Keratinocyte (primary cell): ENCODE measurements at places on chromosomes 6 and 20. TPM values are rescaled to one million over a fixed set of nuclear protein-coding genes. Genes with fewer than 3 reads are reported as not detected.

PCSK2 gene
- not detected in 3 replicates for polyA plus RNA-seq

GRCh38 chr6:155521719-155522118 is 66.1 kb upstream of the NOX3 start:
- no peaks in the 10 kb centered on the region for H3K36me3 ChIP-seq
- no peak overlapping the region for H3K4me3 ChIP-seq
- no peaks in the 10 kb centered on the region for H3K27me3 ChIP-seq
- no peak overlapping the region for H3K27ac ChIP-seq
- H3K4me1 ChIP-seq: peaks cover 8% of the 10 kb centered on the region
- DNase-seq: no peak

DNA sequence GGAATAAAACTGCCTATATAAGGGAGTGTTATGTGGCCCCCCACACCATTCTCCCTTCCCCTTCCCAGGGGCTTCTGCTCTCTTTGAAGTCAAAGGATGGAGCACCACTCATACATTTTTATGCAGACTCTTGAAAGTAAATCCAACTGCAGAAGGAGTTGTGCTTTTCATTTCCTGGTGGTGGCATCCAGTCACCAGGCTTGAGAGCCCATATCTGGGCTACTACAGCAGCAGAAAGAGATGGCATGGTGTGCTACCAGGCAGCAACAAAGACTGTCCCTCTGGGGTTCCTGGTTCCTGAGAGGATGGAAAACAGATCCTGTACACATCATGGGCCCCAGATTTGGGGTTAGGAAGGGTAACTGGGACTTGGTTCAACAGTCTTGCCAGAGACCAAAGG is 226.4 kb downstream of the CLIC5 start:
- peaks cover 15% of the 10 kb centered on the region for H3K4me1 ChIP-seq
- H3K36me3 ChIP-seq: no peaks in the 10 kb centered on the region
- H3K4me3 ChIP-seq: no peak overlapping the region
- H3K27me3 ChIP-seq: no peaks in the 10 kb centered on the region
- H3K27ac ChIP-seq: no peak overlapping the region

- no peak for DNase-seq
- no peak overlapping the region for H3K4me3 ChIP-seq
- no peaks in the 10 kb centered on the region for H3K27me3 ChIP-seq
These were observed 10.1 kb downstream of the UTRN start for GRCh38 chr6:144295211-144295610.

- no peak overlapping the region for H3K27ac ChIP-seq
- peaks cover 41% of the 10 kb centered on the region for H3K36me3 ChIP-seq
- H3K4me3 ChIP-seq: no peak overlapping the region
- H3K4me1 ChIP-seq: peaks cover 11% of the 10 kb centered on the region
- H3K27me3 ChIP-seq: no peaks in the 10 kb centered on the region
These were observed 18.7 kb downstream of the ADRM1 start for GRCh38 chr20:62321521-62321948.
